ENCODE measurements at places on chromosomes 2 and 18. TPM values are rescaled to one million over a fixed set of nuclear protein-coding genes. Genes with fewer than 3 reads are reported as not detected.

DNA sequence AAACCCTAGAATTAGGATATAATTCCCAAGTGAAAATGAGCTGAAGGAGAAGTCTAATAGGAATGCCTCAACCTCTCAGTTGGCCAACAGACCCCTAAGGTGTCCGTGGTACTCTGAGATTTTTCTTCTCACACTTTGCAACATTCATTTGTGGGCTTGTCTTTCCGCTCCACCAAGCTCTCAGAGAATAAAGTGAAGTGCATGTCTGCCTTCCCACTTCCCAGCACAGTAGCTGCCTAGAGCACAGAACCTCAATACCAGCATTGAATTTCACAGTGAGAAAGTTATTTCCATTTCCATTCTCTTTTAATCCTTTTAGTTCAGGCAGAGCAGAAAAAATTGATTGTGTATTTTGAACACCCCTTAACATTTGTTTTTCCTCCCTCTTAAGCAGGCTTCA is 451.8 kb downstream of the TGIF1 start:
- no peaks in the 10 kb centered on the region for H3K27me3 ChIP-seq
- no peaks in the 10 kb centered on the region for H3K36me3 ChIP-seq
- no peaks in the 10 kb centered on the region for H3K4me1 ChIP-seq
- H3K4me3 ChIP-seq: no peak overlapping the region
- H3K27ac ChIP-seq: no peak overlapping the region

DNA sequence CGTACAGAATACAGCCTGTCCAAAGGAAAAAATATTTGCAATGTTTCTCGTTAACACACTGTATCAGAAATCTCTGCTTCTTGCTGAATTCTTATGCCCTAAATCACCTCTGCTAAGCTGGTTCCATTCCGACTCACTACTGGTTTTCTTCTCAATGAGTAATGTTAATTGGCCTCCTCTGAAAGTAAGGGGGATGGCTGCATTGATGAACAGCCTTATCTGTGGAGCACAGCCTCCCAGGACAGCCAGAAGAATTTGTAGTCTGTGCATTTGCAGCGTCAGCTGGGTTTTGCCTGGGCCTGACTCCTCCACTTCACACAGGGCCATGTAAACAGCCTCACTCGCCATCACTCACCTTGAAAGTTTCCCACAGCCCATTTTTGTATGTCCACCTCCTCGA is 127.7 kb downstream of the RNF152 start:
- no peaks in the 10 kb centered on the region for H3K36me3 ChIP-seq
- DNase-seq: no peak
- no peaks in the 10 kb centered on the region for H3K27me3 ChIP-seq

DNA sequence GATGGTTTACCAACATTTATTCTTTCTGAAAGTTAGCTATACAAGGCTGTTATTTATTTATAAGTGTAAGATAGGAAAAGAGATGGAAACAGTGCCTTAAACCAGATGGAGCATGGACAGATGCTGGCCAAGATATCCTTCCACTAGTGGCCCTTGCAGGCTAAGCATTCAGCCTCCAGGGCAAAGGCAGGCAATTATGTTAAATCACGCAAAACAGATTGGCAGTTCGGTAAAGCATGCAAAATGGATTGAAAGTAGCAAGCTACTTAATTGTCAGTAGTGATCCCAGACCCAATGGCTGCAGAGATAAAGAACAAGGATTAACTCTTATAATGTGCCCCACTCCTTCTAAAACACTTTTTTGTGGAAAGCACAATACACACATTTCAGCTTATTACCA is 105.4 kb upstream of the MAP4K3 start:
- no peak overlapping the region for H3K27ac ChIP-seq
- no peaks in the 10 kb centered on the region for H3K27me3 ChIP-seq
- DNase-seq: no peak
- no peaks in the 10 kb centered on the region for H3K4me1 ChIP-seq

GRCh38 chr2:105545730-105546627 is 147.1 kb upstream of the FHL2 start:
- H3K4me3 ChIP-seq: peak overlapping the region; percentile 49
- H3K4me1 ChIP-seq: peaks cover 13% of the 10 kb centered on the region

GRCh38 chr2:158484892-158485556 is 28.3 kb downstream of the PKP4 start:
- no peak overlapping the region for H3K27ac ChIP-seq
- no peak for DNase-seq
- no peak overlapping the region for H3K4me3 ChIP-seq
- H3K36me3 ChIP-seq: no peaks in the 10 kb centered on the region
- H3K27me3 ChIP-seq: no peaks in the 10 kb centered on the region

- no peak overlapping the region for H3K27ac ChIP-seq
- DNase-seq: no peak
- H3K4me1 ChIP-seq: peaks cover 10% of the 10 kb centered on the region
- H3K36me3 ChIP-seq: no peaks in the 10 kb centered on the region
- peaks cover 3% of the 10 kb centered on the region for H3K27me3 ChIP-seq
Measured at GRCh38 chr18:9335697-9336045, 1.1 kb downstream of the TWSG1 start.

GRCh38 chr2:172109988-172110811 is 7.5 kb upstream of the DLX2 start:
- no peak overlapping the region for H3K27ac ChIP-seq
- peaks cover 31% of the 10 kb centered on the region for H3K27me3 ChIP-seq
- H3K4me3 ChIP-seq: no peak overlapping the region

DNA sequence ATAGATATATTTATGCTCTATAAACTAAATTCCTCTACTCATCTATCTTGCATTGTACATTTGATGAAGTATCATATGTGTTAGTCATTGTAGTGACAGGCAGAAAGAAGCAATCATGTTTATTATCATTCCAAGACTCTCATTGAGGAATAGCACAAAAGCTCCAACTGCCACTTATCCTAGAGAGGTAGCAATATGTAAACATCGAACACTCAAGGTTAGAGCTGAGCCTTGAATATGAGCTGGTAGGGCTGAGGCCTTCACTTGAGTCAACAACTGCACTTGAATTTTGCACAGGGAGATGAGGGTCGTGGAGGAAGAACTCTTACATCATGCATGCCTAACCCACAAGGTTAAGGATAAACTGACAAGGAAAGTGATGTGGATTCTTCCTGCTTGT is 900.9 kb downstream of the CPS1 start:
- H3K4me1 ChIP-seq: no peaks in the 10 kb centered on the region
- no peak overlapping the region for H3K27ac ChIP-seq
- no peaks in the 10 kb centered on the region for H3K27me3 ChIP-seq
- no peak overlapping the region for H3K4me3 ChIP-seq

- DNase-seq: no peak
- H3K27ac ChIP-seq: no peak overlapping the region
- H3K4me3 ChIP-seq: no peak overlapping the region
- peaks cover 4% of the 10 kb centered on the region for H3K27me3 ChIP-seq
Measured at GRCh38 chr18:58800582-58800981, 64.1 kb upstream of the ZNF532 start.

DNA sequence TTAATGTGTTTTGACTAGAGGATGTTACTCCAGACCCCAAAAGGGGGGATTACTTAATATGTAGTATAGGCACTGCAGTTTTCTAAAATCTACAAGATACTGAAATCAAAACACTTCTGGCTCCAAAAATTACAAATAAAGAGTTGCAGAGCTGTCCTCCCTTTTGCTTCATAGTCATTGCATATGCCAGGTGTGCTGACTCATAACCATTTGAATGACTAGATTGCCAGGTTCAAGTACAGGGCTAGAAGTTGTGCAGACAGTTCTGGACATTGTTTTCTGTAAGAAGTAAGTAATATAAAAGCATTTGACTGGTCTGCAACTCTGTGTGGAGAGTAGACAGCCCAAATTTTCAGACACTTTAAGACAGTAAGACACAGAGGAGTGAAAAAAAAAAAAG is 6.7 kb downstream of the CWC22 start:
- no peak for DNase-seq
- H3K27me3 ChIP-seq: no peaks in the 10 kb centered on the region
- H3K4me3 ChIP-seq: no peak overlapping the region
- H3K27ac ChIP-seq: no peak overlapping the region

- no peaks in the 10 kb centered on the region for H3K27me3 ChIP-seq
- H3K4me1 ChIP-seq: no peaks in the 10 kb centered on the region
- no peak for DNase-seq
- no peaks in the 10 kb centered on the region for H3K36me3 ChIP-seq
Measured at GRCh38 chr18:7234091-7234490, 3.2 kb downstream of the LRRC30 start.

- H3K4me1 ChIP-seq: no peaks in the 10 kb centered on the region
- DNase-seq: no peak
- H3K27ac ChIP-seq: no peak overlapping the region
Measured at GRCh38 chr2:35443087-35443486, 912.5 kb upstream of the CRIM1 start.

DNA sequence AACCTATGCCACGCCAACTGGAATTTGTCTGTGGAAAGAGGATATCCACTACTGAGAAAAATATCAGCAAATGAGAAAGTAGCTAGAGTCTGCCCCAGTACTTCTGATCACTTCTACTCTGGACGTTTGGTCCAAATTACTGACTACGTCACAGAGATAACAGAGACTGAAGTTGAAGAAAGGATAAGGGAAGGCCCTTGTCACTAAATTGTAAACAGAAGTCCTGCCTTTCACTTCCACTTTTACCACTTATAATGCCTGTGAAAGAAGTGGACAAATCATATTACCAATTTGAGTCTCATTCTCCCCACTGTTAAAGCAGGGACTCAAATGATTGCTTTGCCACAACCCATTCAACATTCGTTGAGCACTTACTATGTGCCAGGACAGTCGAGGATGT is 173.9 kb upstream of the ERBB4 start:
- H3K36me3 ChIP-seq: no peaks in the 10 kb centered on the region
- DNase-seq: no peak
- no peaks in the 10 kb centered on the region for H3K27me3 ChIP-seq
- H3K4me3 ChIP-seq: no peak overlapping the region
- no peaks in the 10 kb centered on the region for H3K4me1 ChIP-seq

GRCh38 chr2:47696478-47696831 is 86.5 kb upstream of the MSH6 start:
- no peak overlapping the region for H3K27ac ChIP-seq
- H3K4me1 ChIP-seq: no peaks in the 10 kb centered on the region
- no peaks in the 10 kb centered on the region for H3K36me3 ChIP-seq
- no peak for DNase-seq
- no peak overlapping the region for H3K4me3 ChIP-seq
- H3K27me3 ChIP-seq: no peaks in the 10 kb centered on the region

- no peaks in the 10 kb centered on the region for H3K4me1 ChIP-seq
- no peak overlapping the region for H3K4me3 ChIP-seq
- DNase-seq: no peak
- H3K27ac ChIP-seq: no peak overlapping the region
- no peaks in the 10 kb centered on the region for H3K36me3 ChIP-seq
- no peaks in the 10 kb centered on the region for H3K27me3 ChIP-seq
Measured at GRCh38 chr2:205714058-205714776, 31.9 kb downstream of the NRP2 start.

- H3K4me3 ChIP-seq: no peak overlapping the region
- H3K27me3 ChIP-seq: no peaks in the 10 kb centered on the region
- H3K4me1 ChIP-seq: peaks cover 21% of the 10 kb centered on the region
- H3K36me3 ChIP-seq: peaks cover 31% of the 10 kb centered on the region
- DNase-seq: no peak
Measured at GRCh38 chr2:98517636-98518035, 73.0 kb downstream of the INPP4A start.

- H3K27me3 ChIP-seq: no peaks in the 10 kb centered on the region
- H3K36me3 ChIP-seq: peaks cover 25% of the 10 kb centered on the region
- H3K4me3 ChIP-seq: no peak overlapping the region
- no peak for DNase-seq
Measured at GRCh38 chr2:213306316-213306942, 22.2 kb downstream of the SPAG16 start.

CRYGD gene
- total RNA-seq: 0.69 TPM

COL4A4 gene
- total RNA-seq: not detected

EVA1A gene
- total RNA-seq: not detected

C1QL2 gene
- total RNA-seq: not detected

Data from CD4-positive, CD25-positive, alpha-beta regulatory T cell (primary cell).